ENCODE measurements at places on chromosomes 12 and 14.

DNA sequence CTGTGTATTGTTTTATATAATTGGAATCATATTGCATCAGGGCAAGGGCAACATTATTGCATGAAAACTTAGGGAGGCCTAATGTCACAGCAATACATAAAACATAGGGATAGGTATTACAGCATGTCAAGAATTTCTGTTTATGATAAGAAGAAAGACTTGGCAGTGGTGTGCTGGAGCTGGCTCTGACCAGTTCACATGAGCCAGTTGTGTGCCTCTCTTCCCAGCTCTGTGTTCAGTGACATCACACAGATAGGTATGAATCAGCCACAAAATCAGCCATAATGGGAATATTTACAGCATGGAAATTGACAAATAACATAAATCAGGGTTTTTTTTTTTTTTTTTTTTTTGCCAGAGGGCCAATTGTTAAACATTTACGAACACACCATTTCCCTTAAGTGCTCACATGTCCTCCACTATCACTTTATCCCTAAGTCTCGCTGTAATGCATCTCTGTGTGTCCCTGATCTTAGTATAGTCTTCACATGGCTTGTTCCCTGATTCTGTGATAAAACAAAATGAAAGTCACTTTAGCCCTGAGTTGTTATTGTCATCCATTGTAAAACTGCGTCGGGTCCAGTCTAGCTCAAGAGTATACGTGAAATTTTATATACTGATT is 31.9 kb upstream of the ACSM4 start:
- DNase-seq: no peak

GRCh38 chr12:19741132-19741489 is 301.8 kb downstream of the AEBP2 start:
- DNase-seq: no peak

DNA sequence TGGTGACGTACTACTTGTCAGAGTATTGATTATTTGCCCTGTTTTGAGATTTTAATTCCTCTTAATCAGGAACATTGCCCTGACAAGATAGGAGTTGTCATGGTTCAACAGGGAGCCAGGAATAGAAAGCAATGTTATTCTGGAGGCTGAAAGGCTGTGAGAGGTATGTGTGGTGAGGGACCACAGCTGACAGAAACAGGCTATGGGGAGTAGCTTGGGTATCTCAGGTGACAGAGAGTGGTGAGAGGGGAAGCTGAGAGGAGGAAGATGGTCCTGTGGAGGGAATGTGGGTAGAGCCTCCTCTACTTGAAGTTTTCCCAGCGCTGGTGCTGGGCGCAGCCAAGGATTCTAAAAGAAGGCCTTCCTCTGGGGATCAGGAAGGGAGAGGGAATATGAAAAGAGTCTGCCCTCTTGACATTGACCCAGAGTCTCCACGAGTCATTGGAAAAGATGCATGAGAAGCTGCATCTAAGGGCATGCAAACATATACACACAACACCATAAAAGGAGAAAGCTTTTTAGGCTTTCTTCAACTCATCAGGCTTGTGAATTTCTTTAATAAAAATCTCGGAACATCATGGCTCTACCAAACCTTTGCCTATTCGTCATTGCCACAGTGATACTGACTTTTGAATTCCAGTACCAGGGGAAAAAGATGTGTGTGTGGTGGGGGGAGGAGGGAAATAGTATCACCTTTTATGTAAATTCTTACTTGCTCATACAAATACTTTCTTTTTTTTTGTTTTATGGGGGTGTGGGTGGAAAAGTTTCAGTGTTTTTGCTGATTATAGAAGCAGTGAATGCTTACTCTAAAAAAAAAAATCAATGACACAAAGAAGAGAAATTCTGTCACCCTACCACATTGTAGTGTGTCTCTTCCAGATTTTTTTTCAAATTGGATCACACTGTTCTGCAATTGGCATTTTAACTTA is 39.9 kb upstream of the DHRS7 start:
- no peak for DNase-seq

DNA sequence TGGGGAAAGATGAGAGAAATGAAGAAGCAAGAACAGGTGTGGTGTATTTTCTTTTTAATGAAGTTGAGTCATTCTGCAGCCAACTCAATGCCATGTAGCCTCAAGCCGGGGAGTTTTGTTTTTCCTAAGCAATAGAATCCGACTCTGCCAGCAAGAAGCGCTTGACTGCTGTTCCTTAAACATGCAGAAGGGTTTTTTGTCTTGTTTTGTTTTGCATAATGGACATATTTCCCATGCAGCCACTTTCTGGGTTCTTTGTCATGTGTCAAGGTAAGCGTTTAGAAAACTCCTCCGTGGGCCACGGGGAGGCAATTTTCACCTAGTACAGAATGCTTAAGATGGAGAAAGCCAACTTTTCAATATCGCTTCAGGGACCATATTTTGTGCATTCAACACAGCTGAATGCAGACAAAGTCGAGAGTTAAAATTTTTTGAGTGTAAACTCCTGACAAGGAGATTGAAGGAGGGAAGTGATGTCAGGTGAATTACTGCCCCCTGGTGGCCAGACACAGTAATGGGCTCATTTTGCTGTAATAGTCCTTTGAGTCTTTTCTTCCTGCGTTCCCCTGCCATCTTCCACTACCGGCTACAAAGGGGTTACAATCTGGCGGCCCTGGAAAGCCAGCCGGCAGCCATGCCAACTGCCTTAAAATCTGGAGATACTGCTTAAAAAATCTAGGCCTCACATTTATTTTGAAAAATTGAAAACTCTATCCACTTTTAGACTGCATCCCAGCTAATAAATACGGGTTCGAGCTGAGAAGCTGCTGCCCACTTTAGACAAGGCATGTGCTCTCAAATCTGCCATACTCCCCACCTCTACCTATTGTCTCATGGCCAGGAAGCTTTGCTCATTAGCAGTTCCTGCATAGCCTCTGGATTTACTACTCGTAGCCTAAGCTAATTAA is 3.2 kb upstream of the FICD start:
- peak; percentile 68 for DNase-seq

DNA sequence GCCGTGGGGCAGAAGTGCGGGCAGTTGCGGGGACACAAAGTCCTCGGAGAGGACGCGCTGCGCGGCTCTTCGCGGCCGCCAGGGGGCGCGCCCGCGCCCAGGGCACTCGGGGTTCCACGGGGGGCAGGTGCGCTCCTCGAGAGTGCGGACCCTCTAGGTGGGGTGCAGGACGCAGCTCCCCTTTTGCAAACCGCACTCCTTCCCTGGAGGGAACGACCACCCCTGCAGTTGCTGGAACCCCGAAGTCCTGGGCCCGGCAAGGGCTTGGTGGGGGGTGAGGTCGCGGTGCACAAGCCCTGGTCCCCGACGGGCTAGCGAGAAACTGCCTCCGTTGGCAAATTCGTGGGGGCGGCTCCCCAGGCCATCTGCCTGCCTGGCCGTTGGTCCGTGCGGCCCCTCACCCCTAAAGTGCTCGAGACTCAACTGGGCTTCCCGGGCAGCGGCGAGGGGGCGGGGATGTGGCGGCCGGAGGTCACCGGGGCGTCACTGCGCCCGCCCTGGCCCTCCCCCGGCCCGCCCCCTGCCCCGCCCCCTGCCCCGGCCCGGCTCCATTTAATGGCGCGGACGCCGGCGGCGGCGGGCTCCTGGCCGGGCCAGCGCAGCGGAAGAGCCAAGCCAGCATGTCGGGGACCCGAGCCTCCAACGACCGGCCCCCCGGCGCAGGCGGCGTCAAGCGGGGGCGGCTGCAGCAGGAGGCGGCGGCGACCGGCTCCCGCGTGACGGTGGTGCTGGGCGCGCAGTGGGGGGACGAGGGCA is at the start of gene ADSS1:
TSS of gene ADSS1 (plus strand) at position 579 of the 756 bp plus-strand sequence. CDS start at position 621, 42 bp downstream.
- peak; percentile 27 for DNase-seq

DNA sequence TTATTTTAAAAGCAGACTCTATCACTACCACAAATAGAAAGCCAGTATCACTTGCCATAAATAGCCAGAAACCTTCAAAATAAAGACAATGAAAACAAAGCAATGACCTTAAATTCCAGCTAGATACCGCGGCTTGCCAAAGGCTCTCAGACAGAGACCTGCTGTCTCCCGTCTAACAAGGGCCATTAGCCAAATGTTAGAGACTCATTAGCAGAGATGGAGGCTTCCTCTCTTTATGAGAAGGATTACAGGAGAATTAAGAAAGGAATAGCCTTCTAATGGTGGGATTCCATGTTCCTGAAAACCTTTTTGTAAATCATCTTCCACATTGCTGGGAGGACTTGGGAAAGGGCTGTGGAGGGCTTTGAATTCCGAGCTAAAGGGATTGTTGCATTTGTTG is 206.7 kb downstream of the AACS start:
- DNase-seq: no peak
